ENCODE measurements at places on chromosomes 11 and 22.
A peak's percentile ranks its signal among the peaks of the same experiment; 100 is the strongest.

- peak; percentile 35 for DNase-seq
Observed at GRCh38 chr22:43000441-43001175, 14.3 kb downstream of the PACSIN2 start.

DNA sequence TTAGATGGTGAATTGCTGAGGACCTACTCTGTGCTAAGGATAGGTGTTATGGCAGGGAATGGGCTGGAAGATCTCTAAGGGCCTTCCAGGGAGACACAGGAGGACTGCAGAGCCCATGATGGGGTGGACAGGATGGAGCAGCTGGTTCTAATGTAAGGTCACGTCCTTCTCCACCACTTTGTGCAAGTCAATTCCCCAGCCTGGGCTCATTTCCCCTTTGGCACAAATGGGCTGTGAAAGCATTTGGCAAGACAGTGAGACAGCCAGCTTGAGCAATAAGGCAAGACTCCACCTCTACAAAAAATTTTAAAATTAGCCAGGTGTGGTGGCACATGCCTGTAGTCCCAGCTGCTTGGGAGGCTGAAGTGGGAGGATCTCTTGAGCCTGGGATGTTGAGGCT is 81.4 kb upstream of the THY1 start:
- DNase-seq = no peak

- no peak for DNase-seq
Observed at GRCh38 chr22:22380098-22381030, 128.2 kb downstream of the ZNF280B start.

- DNase-seq = no peak
Observed at GRCh38 chr11:17401316-17401715, 12.9 kb upstream of the KCNJ11 start.

GRCh38 chr22:41280065-41280464 is 5.9 kb downstream of the RANGAP1 start:
- DNase-seq = no peak

GRCh38 chr22:20212754-20213699 is 55.1 kb downstream of the RTN4R start:
- DNase-seq = no peak

- DNase-seq = no peak
Observed at GRCh38 chr11:112903340-112903739, 57.9 kb upstream of the NCAM1 start.

DNA sequence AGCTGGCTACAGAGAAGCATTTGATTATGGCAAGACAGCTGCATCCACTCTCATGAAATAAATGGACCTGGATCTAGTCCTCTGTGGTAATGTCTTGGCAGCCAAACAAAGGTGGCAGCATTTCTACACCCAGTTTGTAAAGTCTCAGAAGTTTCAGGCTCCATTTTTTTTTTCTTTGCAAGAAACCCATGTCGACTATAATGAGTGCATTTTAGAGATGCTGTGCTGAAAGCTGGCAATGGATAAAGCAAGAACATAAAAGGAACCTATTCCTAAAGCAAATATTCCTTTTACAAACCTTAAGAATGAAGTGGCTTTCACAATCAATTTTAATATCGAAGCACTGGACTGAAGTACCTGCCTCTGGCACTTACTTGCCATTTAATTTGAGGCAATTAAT is 33.5 kb downstream of the THAP12 start:
- peak; percentile 34 for DNase-seq

- no peak for DNase-seq
Observed at GRCh38 chr22:37708580-37709444, 12.0 kb downstream of the TRIOBP start.

- no peak for DNase-seq
Observed at GRCh38 chr11:111418436-111418787, 39.3 kb upstream of the POU2AF1 start.

GRCh38 chr11:111444040-111444439 is 65.0 kb upstream of the POU2AF1 start:
- no peak for DNase-seq

GRCh38 chr22:39598017-39598965 is 27.7 kb downstream of the CACNA1I start:
- no peak for DNase-seq

DNA sequence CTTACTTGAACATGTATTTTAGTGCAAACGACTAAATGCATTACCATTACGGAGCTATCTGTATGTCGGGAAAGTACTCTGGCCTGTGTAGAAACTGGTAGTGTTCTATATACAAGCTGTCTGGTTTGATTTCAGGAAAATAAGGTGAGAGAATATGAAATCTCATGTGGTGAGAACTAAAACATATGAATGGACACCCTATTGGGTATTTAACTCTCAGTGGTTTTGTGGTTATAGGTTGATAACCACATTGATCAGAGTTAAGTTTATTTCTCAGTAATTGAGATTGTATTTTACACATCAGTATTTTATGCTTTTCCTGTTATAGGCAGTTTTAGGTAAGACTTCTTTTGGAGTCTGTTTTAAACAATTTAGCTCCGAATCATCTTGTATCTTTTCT is 10.4 kb downstream of the ANO5 start:
- no peak for DNase-seq

- DNase-seq = no peak
Observed at GRCh38 chr11:112106070-112106469, 19.4 kb downstream of the SDHD start.

DNA sequence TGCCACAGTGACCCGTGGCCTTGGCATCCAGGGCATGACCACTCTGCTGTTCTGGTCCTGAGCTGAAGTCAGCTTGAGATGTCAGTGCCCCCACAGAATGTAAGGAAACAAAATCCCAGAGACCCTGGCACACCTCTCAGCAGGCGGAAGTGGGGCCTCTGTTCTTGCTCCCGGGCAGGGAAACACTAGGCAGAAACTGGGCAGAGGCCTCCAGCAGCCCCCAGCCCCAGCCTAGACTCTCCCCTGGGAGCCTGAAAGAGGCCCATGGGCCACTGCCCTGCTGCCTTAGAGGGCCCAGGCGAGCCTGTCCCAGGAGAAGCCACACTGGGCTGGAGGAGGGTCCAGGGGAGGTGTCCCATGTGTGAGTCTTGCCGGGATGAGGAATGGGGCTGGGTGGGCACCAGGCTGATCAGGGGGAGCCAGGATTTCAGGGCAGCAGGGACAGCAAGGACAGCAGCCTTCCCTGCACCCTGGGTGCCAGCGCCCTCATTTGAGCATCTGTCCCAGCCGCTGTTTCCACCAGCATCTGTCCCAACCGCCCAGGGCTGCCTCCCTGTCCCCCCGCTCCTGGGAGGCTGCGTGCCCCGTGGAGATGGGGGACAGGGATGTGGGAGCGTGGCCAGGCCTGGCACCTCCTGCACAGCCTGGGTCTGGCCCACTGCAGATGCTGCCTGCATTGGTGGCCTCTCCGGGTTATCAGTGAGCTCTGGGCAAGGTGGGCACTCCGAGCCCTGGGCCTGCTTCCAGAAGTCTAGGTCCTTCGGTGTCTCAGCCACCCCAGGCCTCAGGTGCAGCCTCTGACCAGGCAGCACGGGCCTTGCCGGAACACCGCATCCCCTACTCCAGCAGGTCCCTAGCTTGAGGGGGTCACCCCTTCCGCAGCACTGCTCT is 1072.4 kb downstream of the BRD1 start:
- DNase-seq = no peak

DNA sequence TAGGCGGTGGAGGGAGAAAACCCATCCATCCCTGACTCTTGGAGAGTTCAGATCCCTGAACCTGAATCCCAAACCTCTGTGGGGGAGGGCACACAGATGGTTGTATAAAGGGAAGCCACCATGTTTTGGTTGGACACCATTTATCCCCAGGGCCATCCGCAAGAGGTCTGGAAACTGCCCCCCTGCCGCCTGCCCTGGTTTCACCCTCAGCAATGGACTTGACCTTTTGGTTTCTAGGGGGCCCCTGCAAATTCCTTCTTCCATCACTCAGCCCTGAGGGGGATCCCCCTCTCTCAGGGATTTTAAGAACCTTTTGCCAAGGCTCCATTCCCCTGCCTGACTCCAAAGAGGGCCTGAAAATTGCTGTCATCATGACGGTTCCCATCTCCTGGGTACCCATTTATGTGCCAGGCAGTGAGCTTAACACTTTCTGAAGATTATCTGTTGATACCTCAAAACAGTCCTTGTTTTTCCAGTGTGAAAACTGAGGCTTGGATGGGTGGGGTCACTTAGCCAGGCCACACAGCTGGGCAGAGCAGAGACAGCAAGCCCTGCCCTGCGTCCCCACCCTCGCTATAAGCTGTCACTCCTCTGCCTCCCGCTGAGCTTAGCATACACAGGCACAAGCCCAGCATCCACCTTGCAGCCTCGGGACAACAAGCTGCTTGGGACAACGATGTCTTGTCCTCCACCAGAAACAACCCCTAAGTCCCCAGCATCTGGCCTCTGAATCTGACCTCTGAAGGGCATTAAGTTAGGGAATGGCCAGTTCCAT is 33.2 kb upstream of the CRYBB3 start:
- no peak for DNase-seq

DNA sequence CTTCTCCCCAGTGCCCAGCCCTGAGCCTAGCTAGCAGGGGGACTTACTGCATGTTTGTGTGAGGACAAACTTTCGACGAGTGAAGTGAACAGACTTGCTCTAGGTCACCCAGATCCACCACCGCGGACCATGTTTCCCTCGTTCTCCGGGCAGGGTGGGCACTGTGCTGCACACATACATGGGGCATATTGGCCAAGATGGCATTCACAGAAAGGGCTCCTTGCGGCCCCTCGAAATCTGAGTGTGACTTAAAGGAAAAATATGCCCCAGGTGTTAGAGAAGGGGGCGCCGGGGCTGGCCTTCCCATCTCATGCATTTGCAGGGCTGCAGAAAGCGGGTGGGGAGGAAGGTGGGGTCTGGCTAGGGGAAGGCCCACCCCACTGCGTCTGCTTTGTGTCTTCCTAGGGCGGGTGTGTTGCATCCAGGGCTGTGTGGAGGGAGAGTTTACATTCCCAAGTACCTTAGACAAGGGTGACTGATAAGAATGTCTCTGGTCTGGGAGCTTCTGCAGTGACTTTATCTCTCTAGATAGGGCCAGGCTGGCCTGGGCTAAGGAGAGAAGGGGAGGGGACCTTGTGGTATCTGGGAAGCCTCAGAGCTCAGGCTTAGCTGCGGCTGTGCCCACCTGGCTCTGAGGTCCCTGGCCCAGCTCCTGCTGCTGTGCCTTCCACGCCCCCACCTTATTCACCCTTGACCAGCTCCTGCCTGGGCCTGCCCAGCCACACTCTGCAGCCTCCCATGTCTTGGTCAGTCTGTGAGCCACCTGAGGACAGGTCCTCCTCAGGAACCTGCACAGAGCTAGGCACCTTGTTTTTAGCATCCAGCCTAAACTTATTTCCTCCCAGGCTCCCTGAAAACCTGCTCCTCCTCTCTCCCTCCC is 45.8 kb downstream of the LRRC32 start:
- DNase-seq = no peak

GRCh38 chr11:92717240-92717639 is 252.2 kb upstream of the MTNR1B start:
- no peak for DNase-seq

- no peak for DNase-seq
Observed at GRCh38 chr11:98674390-98674789, 346.4 kb upstream of the CNTN5 start.

DNA sequence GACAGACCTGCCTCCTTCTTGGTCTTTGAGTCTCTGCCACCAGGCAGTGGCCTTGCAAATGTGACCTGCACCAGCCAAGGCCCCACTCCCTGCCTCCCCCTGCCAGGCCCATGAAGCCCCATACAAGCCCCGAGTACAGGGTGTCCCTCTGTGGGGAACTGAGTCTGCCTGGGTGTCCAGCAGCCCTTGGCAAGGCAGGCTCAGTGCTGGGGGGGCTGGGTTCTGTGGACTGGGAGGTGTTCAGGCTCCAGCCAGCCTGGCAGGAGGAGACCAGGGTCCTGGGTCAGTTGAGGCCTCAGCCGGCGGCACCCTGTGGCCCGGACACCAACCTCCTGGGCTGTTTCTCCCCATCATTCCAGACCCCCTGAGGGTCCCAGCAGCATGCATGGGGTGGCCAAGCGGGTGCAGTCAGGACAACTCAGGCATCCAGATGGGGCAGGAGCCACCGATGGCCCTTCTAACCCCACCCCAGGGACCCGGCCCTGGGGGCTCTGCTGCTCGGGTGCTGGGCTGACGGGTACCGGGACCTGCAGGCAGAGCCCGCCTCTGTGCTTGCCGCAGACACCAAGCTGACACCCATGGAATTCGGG is 5.7 kb downstream of the MUC5AC start:
- no peak for DNase-seq

- no peak for DNase-seq
Observed at GRCh38 chr22:43474161-43475101, 62.6 kb downstream of the MPPED1 start.

GRCh38 chr11:92702805-92703448 is 266.5 kb upstream of the MTNR1B start:
- DNase-seq = peak; percentile 22

DNA sequence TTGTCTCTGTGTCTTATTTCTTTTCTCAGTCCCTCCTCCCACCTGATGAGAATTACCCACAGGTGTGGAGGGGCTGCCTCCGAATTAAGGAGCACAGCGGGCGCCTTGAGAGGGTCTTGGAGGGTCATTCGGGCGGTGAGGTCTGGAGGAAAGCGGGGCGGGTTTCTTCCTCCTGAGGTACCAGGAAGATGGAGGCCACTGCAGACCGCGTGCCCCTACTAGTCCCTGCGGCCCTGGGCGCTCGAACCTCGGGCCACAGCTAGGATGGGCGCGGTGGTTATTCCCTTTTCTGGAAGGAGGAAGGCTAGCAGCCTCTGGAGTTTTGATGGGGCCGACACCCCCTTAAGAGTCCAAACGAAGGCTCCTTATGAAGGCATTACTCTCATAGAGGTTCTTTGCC is 5.5 kb upstream of the FAM111A start:
- no peak for DNase-seq

DNA sequence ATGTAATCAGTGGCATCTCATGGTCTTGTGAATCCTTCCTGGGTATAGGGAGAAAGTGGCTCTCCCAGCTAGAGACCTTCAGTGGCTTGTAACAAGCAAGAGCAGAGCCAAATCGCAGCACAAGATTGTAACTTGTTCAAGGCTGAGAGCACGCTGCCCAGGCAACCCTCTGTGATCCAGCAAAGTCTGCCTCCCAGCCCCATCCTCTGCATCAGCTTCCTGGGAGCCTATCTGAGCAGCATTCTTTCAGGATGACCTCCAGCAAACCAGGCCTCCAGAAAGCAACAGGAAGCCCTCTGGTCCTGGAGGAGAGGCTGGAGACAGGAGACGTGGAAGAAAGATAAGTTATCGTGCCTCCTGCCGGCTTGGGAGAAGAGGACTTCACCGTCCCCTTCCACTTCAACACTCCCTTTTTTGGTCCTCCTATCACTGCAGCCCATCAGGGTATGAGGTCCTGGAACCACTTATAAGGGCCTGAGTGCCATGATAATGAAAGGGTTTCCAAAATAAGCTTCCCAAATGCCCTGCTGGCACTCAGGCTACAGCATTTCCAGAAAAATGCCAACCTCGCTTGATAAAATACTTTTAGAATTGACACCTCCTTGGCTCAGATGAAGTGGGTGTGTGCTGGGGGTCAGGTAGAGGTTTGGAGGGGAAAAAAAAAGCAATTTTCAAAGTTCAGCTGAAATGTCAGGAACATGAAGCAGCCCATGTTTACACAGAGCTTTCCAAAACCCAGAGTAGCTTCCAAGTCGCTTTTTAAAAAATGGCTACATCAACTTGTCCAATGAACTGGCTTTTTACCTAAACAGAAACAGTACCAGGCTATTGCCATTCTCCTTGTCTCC is 80.2 kb downstream of the PLEKHA7 start:
- DNase-seq = peak; percentile 40

- no peak for DNase-seq
Observed at GRCh38 chr11:116229236-116229970, 543.4 kb downstream of the BUD13 start.

- DNase-seq = peak; percentile 62
Observed at GRCh38 chr11:124970925-124971324, 16.9 kb downstream of the CCDC15 start.
